Esophagus squamous epithelium (tissue), 5 donors: ENCODE measurements at places on chromosomes 4 and X. TPM values are rescaled to one million over a fixed set of nuclear protein-coding genes. Genes with fewer than 3 reads are reported as not detected.

DNA sequence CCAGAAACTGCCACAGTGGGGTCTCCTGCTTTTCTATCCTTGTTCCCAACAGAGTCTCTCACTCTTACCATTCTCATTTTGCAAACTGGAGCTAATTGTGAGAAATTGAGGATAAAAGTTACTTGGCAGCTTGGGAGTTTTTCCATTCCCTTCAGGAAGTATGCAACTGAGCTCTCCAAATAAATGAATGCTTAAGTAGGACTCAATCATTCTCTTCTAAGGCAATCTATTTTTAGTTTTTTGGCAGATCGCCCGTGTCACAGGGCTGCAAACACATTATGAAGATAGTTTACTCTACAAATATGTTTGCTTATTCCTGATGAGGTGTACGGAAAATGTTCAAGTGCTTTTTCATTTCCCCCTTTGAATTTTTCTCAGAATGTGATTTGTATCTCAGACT lies 5.3 kb downstream of the ASB11 start:
- DNase-seq = no peak

DNA sequence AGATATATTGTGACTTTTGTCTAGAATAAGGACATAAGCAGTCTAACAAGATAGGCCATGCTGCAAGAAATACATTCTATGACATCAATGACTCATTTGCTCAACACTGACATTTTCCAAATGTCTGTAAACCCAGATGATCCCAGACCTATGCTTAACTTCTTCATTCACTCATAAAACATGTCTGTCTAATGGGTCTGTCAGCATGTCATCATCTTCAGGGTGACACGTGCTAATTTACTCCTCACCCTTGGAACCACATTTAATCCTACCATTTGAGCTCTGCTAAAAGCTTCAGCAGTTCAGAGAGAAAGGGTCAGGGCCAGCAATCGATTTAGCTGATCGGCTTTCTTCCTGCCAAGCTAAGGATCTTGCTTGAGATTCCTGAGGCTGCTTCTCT lies 109.4 kb upstream of the MAP3K15 start:
- no peak for DNase-seq

DNA sequence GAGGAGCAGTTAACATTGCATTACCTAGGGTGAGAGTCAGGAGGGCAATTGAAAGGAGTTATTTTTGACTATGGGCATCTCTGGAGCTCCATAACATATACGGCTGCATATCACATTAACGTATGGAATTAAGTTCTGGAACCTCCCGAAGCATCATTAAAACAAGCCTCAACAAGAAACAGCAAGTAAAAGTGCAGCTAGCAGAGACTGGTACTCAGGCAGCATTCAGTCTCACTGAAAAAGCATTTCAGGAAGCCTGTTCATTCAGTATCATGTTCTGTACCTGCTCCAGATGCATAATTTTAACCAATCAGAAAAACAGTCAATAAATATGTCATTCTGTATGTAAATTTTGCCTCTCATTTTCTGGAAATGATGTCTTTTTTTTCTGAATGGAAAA lies 299.6 kb downstream of the EPHA5 start:
- no peak for DNase-seq

DNA sequence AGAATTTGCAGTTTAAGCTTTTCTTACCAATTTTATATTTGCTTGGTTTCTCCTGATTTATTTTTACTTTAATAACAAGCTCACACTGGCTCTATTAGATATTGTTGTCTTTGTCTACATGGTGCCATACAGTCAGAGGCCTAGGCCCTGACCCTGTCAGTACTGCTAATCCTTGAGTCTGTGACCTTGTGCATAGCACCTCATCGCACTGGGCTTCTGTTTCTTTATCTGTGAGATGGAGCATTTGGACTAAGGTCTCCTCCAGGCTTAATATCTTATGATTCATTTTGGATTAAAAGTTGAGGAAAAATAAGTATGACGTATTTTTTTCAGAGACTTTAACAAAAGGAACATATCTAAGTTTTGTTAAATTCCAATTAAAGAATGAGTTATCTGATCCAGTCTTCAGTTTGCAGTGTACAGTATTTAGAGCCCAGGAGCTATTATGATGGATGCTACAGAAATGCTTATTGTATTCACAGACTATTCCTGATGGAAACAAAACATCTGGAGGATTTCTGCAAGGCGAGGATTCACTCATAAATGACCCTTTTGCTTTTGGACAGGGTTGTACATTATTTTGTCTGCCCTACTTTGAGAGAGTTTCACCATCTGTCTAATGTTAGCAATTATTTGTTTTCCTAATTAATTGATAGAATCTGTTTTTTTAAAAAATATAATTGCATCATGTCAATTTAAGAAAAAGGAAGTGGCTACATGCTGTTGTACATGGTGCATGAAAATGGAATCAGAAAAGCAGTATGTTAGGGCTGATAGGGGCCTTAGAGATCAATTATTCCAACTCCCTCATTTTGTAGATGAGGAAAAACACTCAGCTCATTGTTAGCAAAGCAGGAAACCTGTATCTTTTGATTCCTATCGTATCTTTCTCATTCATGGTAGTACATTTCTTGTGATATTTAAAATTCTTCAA lies 203.6 kb downstream of the BANK1 start:
- no peak for DNase-seq

- no peak for DNase-seq
These were observed 69.8 kb downstream of the SHROOM3 start for GRCh38 chr4:76504613-76505465.

- DNase-seq = no peak
These were observed 46.6 kb downstream of the MAP7D3 start for GRCh38 chrX:136204571-136204970.

GRCh38 chr4:137968956-137969678 lies 273.0 kb downstream of the SLC7A11 start:
- DNase-seq = no peak

DNA sequence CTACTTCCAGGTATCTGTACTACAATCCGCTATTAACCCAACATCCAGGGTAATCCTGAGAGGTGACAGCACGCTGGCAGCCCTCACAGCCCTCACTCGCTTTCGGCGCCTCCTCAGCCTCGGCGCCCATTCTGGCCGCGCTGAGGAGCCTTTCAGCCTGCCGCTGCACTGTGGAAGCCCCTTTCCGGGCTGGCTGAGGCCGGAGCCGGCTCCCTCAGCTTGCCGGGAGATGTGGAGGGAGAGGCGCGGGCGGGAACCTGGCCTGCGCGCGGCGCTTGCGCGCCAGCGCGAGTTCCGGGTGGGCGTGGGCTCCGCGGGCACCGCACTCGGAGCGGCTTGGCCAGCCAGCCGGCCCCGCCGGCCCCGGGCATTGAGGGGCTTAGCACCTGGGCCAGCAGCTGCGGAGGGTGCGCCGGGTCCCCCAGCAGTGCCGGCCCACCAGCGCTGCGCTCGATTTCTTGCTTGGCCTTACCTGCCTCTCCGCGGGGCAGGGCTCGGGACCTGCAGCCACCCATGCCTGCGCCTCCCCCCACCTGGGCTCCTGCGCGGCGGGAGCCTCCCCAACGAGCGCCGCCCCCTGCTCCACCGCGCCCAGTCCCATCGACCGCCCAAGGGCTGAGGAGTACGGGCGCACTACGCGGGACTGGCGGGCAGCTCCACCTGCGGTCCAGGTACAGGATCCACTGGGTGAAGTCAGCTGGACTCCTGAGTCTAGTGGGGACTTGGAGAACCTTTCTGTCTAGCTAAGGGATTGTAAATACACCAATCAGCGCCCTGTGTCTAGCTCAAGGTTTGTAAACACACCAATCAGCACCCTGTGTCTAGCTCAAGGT lies 87.3 kb downstream of the PRSS12 start:
- no peak for DNase-seq

DNA sequence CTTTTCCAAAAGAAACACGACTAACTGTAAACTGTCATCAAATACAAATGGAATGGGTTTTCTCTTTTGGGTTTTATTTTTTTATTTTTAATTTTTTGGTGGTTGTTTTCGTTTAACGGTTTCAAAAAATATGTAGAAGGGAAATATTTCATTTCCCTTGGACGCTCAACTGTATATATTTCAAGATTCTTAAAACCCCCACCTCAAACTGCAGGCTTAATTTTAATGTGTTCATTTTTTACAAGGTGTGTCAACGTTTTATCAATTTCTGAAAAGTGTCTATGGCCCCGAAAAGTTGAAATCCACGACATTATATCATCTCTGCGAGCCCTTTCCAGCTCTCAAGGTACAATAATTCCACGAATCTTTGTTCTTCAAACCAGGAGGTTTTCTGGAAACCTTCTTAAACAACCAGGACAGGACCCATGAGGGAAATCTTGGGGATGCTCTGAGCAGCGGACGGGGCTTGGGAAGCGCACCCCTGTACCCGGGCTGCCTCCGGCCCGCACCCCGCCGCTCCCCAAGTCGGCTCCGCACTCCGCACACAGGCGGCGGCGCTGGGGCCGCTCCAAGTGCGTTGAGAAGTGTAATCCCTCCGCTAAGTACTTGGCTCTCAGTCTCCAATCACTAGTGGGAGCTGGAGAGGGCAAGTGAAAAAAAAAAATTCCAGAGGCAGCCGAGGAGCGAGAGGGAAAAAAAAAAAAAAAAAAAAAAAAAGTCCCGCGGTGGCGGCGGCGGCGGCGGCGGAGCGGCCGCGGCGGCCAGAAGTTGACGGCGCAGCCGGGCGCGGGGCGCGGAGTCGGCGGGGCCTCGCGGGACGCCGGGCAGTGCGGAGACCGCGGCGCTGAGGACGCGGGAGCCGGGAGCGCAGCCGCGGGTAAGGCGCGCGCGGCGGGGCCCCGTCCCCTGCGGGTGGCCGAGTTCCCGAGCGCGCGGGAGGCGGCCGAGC lies at the start of gene BMPR1B:
TSS of gene BMPR1B (plus strand) at position 764 of the 949 bp plus-strand sequence. CDS start 346,470 bp downstream, outside the sequence.
- no peak for DNase-seq

DNA sequence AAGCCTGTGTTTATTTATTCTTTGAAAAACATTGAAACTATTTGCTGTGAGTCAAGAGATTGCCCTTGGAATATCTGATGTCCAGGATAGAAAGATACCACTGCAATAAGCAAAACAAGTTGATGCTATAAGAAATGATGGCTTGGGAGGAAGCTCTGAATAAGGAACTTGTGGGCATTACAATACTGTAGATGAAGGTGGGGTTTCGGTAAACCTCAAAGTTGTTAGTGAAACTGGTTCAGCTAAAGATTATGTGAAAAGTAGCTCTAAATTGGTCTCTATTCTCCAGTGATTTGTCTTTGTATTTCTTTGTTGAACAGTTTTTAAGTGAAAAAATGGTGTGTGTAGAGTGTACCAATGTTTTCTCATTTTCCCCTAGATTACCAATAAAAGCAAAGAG lies 128.7 kb downstream of the AKAP4 start:
- no peak for DNase-seq

GRCh38 chrX:106612393-106612763 lies 600 bp downstream of the RADX start:
- no peak for DNase-seq

GRCh38 chr4:44425614-44426208 lies 22.9 kb downstream of the KCTD8 start:
- DNase-seq = no peak

DNA sequence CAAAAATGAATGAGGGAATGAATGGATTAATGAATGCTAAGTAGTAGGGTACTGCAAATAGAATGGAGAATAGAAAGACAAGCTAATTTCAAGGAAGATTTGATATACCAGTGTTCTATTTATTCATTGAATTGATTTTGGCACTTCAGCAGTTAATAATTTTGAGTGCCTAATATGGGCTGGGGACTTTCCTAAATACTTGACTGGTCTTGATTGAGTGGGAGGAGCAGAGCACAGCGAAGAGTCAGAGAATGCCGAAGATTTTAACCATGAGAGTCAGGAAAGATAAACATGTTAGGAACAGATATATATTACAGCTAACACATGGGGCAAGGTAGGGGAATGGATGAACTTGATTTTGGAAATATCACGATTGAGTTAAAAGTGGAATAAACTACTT lies 10.6 kb downstream of the IL15 start:
- no peak for DNase-seq

DNA sequence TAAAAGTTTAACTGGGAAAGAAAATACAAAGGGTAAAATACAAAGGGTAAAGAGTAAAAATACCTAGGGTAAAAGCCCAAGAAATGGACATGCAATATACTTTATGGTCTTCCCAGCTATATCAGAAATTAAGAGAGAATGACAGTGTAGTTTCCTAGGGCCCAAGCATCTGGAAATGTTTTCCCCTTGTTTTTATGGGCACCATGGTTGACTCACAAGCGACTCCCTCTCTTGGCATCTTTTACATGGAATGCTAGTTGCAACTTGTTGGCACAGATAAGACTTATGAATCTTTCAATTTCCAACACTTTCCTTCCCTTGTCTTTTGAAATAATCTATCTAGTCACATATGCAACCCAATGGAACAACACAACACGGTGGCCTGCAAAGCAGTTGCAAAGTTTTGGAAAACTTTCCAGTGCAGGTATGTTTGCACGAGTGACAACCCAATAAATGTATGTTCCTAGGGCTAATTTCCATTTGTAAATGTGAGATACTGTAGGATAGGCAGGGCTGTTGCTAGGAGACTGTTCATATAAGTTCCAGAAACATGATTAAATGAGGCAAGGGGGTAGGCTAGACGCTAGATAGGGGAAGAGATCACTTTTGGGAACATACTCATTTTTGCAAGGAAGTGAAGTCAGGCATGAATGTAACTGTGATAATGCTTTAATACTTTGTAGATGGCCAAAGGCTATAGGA lies 36.4 kb upstream of the CWH43 start:
- DNase-seq = no peak

GRCh38 chr4:58247792-58248191 lies 1137.6 kb upstream of the IGFBP7 start:
- no peak for DNase-seq

- no peak for DNase-seq
These were observed 43.9 kb downstream of the AFF1 start for GRCh38 chr4:86978709-86979108.

DNA sequence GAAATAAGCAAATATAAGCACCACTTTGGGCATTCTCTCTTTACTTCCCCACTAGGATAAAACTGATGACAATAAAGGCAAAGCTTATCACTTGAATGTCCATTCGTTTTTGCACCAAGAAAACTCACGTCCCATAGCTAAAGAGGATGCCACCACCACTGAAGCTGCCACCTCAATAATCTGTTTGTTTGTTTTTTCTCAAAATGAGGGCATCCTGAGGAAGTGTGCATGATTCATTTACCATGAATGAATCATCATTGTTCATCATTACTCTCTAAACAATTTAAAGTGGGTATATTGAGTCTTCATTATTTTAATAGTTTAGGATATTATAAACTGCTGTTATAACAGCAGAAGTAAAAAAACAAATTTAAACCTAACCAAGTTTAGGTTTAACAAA lies 168.2 kb downstream of the DCTD start:
- no peak for DNase-seq

GRCh38 chrX:129091097-129091496 lies 432.2 kb downstream of the SMARCA1 start:
- no peak for DNase-seq

The PCDH10 gene
- not detected for total RNA-seq

The GYPE gene
- total RNA-seq = not detected

The TAF7L gene
- total RNA-seq = not detected

The LARP1B gene
- 12.1 TPM for total RNA-seq

The LDB2 gene
- 7.9 TPM for total RNA-seq

The MTNR1A gene
- total RNA-seq = not detected

The ERCC6L gene
- 6.4 TPM for total RNA-seq

The HDX gene
- 5.5 TPM for total RNA-seq

The TASL gene
- 1.6 TPM for total RNA-seq

The MANBA gene
- total RNA-seq = 14.9 TPM

The NXF3 gene
- total RNA-seq = not detected

The MXRA5 gene
- 9.9 TPM for total RNA-seq

The PAGE1 gene
- total RNA-seq = not detected

The XAGE1A gene
- total RNA-seq = not detected

The ZDHHC15 gene
- 0.26 TPM for total RNA-seq

The COL25A1 gene
- 0.53 TPM for total RNA-seq
